ENCODE measurements at places on chromosomes 11 and 22.

DNA sequence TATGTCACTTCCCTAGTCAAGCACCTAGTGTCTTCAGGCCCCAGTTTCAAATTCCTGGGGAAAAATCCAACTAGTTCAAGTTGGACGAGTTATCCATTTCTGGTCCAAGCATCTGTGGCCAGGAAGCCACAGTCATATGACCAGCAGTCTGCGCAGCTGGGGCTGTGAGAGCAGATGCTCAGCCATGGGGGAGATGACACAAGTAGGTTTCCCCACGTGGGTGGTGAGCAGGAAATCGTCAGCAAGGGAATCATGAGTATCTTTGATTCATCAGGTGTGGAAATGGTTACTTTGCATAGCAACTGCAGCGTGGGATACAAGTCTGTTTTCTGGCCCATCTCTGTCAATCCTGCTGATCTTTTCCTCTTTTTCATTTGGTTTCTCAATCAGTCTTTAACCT is 185.3 kb downstream of the C11orf91 start:
- DNase-seq, result no peak

DNA sequence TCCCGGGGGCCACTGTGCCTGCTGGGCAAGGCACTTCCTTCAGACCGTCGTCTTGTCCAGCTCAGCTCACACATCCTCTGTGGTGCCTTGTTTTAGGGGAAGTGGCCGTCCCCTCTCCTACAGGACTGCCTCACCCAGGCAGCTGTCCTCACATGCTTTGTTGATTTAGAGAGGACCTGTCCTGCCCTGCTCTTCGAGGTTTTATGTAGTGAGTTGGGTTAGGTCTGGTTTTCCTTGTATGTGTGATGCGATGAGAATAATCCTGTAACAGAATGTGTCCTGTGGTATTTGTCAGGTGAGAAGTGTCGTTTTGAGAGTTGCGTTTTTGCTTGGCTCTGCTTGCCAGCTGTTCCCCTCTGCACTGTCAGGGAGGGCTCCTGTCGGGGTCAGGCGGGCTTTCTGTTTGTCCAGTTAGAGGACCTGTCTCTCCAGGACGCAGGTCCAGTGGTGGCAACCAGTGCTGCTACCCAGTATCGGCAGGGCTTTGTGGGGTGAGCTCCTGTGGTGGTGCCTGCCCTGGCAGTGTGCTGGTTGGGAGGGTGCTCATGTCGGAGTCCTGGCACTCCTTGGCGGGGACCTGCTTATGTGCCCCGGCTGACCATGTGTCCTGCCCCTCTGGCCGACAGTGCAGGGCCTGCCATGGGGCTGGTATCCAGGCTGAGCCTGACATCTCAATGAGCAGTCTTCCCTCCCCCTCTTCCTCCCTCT is 41.3 kb downstream of the MUC6 start:
- no peak for DNase-seq

GRCh38 chr11:123188508-123189165 is 6.4 kb downstream of the CLMP start:
- no peak for DNase-seq

- DNase-seq, result no peak
Observed at GRCh38 chr11:106794058-106794457, 224.2 kb downstream of the GUCY1A2 start.

- peak; percentile 58 for DNase-seq
Observed at GRCh38 chr22:36409911-36410756, 22.4 kb upstream of the MYH9 start.

- no peak for DNase-seq
Observed at GRCh38 chr11:14623036-14623435, 20.6 kb upstream of the PDE3B start.

DNA sequence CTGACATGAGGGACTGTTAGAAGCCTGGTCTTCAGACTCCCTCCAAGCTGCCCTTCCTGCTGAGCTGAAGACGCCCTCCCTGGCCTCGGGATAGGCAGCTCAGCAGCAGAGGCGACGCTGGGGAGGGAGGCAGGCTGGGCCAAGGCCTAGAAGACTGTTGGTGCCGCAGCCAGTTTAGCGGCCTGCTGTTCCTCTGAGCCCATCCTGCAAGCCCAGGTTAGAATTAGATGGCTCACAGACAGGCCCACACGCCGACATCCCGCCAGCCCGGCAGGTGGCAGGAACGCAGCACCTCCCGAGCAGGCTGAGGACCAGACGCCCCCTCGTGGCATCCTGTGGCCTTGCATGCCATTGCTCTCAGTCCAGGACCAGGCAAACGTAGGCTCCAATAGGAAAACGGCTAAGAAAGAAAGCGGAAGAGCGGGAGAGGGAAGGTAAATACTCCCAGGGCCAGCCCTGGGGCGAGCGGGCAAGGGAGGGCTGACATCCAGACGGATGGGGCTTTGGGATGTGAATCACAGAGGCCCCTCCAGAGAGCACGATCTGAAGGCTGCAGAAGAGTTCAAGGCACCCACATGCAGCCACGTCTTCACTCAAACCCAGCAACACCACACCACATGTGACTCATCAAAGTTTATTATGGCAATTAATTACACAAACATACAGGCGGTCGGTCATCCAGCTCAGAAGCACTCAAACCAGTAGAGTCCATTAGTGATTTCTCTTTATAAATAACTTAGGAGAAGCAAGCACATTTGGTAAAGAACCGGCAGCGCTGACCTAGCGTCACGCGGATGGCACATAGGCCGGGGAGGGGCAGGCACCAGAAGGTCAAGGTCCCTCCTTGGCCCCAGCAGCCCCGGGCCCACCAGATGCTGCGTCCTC is 27.6 kb downstream of the CD5 start:
- DNase-seq, result peak; percentile 77

GRCh38 chr22:19036523-19037273 is 85.5 kb downstream of the DGCR2 start:
- no peak for DNase-seq

- no peak for DNase-seq
Observed at GRCh38 chr11:10824888-10825287, 16.2 kb upstream of the EIF4G2 start.

- no peak for DNase-seq
Observed at GRCh38 chr11:124301548-124301947, 12.2 kb downstream of the OR8D1 start.

- DNase-seq, result no peak
Observed at GRCh38 chr11:7341551-7341950, 89.8 kb downstream of the SYT9 start.

- DNase-seq, result no peak
Observed at GRCh38 chr11:111469200-111469599, 43.0 kb downstream of the BTG4 start.

GRCh38 chr11:82980292-82980691 is 78.8 kb downstream of the DDIAS start:
- no peak for DNase-seq

DNA sequence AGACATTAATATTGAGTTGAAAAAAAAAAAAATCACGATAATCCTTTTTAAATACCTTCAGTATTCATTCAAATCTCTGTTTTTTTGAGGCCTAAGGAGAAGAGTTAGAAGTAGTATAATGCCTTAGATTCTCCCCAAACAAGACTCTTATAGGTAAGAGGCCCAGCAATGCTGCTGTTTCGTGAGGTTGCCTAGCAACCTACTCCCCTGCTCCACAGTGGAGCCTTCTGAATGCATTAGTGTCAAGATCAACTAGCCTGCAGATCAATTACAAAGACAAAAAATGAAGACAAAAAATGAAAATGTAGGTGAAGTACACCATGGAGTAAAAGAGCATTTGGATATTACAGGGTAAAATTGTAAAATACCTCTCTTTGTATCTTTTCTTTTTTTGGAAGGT is 229.8 kb upstream of the LUZP2 start:
- DNase-seq, result no peak

DNA sequence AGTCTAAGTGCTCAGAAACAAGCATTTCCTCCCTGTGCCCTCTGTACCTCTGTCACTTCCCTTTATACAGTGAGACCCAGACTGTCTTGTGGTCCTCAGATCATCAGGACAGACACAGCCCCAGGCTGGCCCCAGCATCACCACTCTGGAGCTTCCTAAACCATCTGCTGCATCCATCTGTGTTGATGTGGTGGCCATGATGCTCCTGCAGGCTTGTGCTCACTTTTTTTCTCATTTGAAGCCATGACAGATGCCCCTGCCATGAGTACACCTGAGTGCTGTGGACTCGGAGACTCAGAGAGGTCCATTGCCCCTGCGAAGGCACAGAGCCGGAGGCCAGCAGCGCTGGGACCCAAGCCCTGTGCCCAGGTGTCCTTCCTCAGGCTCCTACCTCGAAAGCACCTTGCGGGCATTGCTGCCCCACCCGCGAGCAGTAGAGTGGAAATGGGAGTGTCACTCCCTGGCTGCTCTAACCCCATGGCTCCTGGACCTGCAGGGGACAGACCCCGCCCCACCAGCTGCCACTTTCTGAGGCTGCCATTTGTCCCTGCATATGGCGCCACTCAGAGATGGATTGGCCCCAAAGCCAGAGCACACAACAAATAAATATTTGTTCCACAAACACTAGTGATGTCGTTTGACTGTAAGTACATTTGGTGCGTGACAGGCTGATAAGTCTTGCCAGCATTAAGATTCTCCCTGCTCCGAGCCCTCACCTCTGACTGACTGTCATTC is 593.5 kb downstream of the TBC1D22A start:
- DNase-seq, result no peak

DNA sequence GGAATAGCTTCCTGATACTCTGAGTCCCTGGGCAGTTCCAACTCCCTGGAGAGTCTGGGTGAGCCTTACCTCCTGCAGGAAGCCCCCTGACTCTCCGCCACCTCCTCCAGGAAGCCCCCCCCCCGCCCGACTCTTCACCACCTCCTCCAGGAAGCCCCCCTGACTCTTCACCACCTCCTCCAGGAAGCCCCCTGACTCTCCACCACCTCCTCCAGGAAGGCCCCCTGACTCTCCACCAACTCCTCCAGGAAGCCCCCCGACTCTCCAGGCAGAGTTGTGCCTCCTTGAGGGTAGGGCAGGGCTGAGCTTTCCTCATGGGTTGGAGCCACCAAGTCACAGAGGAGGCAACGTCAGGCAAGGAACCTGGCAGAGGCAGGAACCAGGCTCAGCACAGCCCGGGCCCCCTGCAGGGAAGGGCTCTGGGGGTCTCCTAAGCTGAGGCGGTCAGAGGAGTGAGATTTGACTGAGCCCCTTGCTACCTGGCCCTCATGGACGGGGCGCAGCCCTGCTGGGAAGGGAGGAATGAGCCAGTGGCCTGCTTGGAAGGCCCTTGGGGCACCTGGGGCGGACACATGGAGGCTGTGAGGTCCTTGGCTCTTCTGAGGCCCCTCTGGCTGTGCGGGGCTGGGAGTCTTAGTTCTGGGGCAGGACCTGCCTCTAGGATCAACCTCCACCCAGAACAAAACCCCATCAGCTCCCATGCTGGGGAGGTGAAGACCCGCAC is 18.1 kb downstream of the MRGPRG start:
- no peak for DNase-seq

- DNase-seq, result no peak
Observed at GRCh38 chr11:11983427-11983826, 25.0 kb downstream of the DKK3 start.

GRCh38 chr22:23175817-23176644 is 4.3 kb upstream of the BCR start:
- no peak for DNase-seq

DNA sequence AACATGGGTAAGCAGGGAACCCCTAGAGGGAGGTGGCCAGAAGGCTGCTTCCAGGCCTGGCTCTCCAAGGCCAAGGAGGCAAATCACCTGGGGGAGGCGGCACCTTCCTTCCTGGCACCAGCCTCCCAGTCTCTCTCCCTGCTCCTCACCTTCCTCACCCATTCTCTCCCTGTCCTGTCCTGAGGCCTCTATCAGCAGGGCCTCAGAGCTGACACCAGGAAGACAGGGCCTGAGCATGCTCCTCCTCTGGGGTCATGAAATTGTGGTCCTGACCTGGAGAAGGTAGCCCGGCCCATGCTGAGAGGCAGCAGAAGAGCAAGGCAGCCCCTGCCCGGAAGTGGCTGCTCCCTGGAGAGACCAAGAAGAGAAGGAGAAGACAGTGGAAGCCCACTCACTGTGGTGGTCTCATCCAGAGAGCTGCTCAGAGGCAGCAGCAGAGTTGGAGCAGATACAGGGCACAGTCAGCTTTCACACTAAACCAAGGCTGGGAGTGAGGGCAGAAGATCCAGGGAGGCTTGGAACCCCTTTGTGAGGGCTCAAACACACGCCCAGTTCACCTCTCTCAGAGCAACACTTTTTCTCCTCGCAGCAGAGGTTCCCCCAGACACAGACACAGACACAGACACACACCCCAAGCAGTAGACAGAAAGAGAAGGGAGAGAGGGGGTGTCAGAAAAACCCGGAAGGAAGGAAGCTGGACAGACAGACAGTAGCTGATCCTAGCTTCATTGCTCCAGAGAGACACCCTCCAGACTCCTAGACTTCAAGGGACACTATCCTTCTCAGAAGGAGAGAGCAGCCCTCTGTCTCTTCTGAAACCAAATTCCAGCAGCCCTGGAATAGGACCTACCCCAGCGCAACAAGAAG is 1.8 kb downstream of the BCL9L start:
- DNase-seq, result no peak

DNA sequence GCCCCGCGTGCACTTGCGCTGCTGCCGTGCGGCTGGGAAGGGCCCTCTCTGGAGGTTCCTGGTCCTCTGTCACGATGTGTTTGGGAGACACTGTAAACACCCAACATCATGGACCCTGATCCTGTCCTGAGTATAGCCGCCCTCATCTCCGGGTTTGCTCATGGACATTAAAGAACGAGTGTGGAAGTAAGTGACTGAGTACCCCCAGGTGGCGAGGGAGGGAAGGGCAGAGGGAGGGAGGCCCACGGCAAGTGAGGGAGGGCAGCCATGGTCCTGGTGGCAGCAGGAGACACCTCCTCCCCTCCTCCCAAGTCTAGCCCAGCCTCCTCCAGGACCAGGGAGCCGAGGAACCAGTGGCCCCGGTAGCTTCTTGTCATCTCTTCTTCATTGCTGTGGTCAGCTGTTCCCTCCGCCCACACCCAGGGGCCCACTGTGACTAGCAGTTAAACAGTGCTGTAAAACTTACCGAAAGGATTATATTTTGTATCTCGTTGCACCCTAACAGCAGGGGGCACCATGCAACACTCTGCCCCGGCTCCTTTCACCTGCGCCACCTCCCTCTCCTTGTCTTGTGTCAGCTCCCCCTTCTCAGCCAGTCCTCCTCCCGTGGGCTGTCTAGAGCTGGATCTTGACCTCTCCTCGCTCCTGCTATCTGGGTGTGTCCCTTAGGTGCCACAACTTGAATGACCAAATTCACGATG is 566.5 kb upstream of the B3GAT1 start:
- no peak for DNase-seq

- no peak for DNase-seq
Observed at GRCh38 chr11:128512474-128512996, 74.8 kb downstream of the ETS1 start.

GRCh38 chr22:36870250-36870649 is 9.4 kb downstream of the NCF4 start:
- no peak for DNase-seq

GRCh38 chr11:63719987-63720386 is 38.7 kb downstream of the RTN3 start:
- no peak for DNase-seq

Data from effector memory CD4-positive, alpha-beta T cell (primary cell).